Psoas muscle (tissue), 8 donors: ENCODE measurements at places on chromosomes 11 and 22.
A peak's percentile ranks its signal among the peaks of the same experiment; 100 is the strongest.

DNA sequence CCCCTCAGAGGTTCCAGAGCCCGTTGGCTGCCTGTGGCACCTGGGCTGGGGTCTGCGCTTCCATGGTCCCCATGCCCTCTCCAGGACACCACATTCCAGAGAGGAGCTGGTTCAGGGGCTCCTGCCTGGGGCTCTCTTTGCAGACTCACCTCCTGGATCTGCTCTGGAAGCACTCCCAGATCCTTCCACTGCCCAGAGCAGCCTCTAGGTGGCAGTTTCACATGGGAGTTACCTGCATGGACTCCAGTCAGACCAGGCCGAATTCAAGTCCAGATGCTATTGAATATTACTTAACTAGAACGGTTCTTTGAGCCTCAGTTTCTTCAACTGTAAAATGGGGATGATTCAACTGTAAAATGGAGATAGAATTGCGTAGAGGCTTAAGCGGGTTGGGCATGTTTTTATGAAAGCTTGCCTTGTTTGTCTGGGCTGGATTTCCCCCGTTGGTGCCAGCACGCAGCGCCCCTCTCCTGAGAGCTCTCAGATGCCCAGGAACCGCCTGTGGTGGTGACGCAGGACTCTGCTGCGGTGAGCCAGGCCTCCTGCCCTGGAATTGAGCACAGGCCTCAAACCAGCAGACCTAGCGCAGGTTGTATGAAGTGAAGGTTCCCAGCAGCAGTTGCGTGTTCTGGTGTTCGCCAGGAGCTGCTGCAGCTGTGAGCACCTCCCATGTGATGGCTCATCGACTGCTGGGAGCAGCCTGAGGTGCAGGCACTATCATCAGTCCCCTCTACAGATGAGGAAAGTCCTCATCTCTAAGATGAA is 44.2 kb downstream of the LMO1 start:
- no peak for DNase-seq

- DNase-seq = no peak
These were observed 52.7 kb downstream of the ELFN2 start for GRCh38 chr22:37374571-37374970.

DNA sequence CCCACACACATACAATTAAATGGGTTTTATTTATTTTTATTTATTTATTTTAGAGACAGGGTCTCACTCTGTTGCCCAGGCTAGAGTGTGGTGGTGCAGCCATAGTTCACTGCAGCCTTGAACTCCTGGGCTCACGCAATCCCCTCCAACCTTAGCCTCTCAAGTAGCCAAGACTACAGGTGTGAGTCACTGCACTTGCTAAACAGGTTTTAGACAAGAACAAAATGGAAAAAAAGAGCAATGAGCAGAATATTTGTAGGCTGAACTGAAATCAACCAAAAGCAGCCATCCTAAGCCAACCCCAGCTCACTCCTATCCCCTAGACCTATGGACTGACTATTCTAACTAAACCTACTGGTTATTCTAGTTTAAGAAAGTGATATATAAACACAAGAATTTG is 37.8 kb downstream of the MRE11 start:
- DNase-seq = no peak

DNA sequence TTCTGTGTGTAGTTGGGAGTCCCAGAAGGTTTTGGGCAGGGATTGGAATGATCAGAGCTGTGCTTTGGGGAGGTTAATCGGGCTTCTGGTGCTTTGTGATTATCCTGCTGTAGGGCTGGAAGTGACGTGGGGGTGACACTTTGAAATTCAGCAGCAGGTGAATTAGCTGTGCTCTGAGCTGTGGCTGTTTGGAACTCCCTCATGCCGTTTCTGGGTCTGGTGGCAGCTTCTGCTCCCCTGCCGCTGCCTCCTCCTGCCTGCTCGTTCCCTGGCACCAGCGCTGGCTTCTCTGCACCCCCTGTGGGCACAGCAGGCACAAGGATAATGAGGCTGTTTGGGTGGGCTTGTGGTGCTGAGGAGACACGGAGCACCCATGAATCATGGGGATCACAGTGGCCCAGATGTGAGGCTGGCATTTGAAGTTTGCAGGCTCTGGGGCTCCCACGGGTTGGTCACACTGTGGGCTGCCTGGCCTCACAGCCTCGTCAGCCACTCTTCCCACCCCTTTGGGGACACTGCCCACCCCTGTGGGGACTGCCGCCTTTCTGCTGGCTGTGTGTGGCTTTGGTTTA is 49.7 kb downstream of the TBC1D22A start:
- DNase-seq = no peak

DNA sequence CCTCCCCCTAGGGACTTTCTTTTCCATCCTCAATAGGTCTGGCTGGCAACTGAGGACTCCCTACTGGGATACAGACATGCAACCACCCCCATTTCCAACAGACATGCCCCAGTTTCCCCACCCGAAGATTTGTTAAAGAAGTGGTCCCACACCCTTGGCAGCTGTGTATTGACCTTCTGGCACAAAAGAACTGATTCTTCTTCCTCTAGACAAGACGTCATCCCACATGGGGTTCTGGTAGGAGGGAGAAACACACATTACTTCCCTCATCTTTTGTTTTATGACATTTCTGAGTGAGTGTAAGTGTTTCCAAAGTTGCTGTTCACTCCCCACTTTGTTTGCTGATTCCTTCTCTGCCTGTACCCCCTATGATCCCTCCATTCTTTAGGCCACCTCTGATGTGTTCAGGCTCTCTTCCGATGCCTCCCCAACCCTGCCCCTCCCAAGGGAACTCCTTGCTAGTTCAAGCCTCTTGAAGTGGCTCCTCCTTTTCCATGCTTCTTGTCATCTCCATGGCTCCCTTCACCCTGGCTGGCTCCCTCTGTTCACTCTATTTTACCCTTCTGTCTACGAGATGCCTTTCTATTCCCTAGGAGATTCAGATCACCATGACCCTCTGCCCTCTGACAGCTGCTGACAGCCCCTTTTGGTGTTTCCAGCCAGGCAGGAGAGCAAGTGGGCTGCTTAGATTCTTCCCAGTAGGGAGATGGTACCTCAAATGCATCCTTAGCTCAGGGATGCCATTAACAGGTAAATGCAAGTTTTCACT is 4.3 kb downstream of the KIRREL3 start:
- DNase-seq = no peak

- peak; percentile 6 for DNase-seq
These were observed 46.9 kb upstream of the SHISAL1 start for GRCh38 chr22:44359496-44360110.

GRCh38 chr11:72231396-72232259 is 7.1 kb downstream of the INPPL1 start:
- no peak for DNase-seq

DNA sequence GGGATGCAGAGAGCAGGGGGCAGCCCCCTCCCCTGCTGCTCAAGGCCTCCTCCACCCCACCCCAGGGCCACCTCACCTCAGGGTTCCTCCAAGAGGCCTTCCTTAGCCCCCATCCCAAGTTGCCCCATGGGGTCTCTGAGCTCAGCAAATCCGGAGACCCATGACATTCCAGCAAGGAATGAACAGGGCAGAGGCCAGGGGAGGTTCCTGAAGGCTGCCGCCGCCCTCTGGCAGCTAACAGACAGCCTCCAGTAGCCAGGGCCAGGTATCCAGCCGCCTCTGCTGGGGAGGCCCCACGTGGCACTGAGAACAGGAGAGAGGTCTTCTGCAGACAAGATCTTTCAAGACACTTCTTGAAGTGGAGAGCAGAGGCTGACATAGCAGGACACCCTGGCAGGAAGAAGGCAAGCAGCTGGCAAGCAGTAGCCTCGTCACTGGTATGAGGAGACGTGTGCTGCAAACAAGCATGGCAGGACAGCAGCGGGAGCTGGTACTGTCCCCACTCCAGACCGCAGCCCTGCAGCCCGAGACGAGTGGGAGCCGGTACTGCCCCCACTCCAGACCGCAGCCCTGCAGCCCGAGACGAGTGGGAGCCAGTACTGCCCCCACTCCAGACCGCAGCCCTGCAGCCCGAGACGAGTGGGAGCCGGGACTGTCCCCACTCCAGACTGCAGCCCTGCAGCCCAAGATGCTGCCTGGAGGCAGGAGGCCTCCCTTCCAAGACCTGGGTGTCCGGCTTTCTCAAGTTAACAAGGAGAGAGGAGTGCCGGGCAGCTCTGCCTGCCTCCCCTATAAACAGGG is 190.6 kb downstream of the IGLL1 start:
- DNase-seq = no peak

DNA sequence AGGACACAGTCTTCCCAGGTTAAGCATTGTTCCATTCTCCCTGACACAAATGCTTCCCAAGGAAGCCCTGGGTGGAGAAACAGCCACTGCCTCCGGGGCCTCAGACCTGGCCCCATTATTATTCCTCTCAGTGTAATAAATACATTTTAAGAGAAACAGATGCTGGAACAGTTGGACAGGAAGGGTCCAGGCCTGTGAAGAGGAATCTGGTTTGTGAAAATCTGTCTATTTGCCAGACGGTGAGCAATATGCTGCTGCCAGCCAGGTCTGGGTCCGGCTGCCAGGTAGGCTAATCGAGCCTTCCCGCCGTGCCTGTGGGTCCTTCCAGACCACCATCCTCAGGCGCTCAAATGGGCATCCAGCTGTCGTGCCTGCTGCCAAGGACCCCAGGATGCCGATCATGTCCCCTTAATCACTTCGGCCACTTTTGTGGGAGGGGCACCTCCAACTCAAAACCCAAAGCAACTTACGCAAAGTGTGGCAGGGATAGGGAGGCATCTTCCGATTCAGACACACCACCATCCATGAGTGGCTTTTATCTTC is 528.4 kb downstream of the MIAT start:
- DNase-seq = no peak

DNA sequence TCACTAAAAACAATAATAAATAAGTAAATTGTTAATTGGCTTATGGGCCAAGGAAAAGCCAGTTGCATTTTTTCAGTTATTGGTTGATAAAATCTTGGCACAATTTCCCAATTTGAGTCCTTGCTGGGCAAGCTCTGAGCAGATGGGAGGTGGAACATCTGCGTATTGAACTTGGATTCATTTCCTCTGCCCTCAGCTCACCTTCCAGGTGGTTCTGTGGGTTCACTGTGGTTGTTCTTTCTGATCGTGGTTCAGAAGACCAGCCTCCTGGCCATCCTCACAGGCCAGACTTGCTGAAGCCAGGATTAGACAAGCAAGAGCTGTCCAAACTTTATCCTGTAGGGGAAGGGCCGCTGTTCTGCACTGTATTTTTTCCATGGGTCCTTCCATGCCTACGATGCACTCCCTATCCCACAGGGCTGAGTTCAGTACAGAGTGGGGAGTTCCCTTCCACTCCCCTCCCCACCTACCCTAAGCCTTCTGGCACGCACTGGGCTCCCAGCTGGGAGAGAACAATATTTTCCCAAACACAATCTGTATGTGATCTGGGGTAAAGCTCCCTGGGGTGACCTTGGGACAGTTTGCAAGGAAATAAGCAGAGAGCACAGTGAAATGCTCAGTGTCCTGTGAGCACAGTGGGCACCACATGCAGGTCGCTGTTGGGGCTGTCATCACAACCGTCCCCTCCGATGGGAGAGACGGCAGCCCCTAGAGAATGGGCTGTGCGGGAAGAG is 43.5 kb upstream of the TP53I11 start:
- DNase-seq = no peak
